KG1 (cell line): ENCODE measurements at places on chromosomes 3 and 15.

GRCh38 chr3:53111822-53112221 is 18.4 kb downstream of the RFT1 start:
- no peak for DNase-seq

DNA sequence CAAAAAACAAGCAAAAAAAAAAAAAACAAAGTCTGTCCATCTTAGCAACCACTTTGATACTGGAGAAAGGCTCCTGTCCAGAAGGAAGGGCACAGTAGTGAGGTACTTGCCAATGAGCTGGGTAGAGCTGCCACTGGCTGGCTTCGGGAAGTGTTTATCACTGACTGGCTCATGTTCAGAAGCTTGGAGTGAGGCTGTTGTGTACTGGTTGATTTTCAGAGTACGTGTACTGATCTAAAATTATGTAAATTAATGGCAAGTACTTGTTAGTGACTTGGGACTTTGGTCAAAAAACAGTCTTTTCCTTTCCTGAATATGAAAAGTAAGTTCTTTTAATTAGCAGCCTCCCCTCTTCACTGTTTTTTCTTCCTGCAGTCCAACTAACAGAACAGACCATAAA is 979 bp upstream of the ZNF621 start:
- no peak for DNase-seq

DNA sequence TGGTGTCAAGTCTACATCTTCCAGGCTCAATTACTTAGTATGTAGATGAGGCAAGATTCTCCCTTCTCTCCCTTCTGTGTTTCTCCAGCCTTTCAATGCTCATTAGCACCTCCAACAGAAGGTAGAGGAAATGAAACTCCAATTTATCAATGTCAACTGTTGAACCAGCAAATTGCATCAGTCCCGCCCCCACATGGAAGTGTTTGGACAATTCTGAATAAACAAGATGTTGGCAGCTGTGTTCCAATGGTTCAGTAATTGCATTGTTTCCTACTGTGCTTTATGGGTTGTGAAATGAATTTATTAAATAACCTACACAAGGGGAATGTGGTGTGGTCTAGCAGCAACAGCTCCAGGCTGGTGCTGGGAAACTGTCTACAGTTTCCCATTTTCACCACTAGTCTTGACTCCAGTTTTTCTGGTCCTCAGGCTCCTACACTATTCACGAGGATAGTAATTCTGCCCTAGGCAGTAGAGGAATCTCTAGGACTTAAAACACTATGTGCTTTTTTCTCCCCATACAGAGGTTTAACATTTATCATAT is 91.9 kb downstream of the MB21D2 start:
- DNase-seq: no peak

GRCh38 chr15:49827311-49827710 is 206.5 kb downstream of the DTWD1 start:
- DNase-seq: no peak

GRCh38 chr3:13535905-13536304 is 13.0 kb upstream of the FBLN2 start:
- DNase-seq: no peak

DNA sequence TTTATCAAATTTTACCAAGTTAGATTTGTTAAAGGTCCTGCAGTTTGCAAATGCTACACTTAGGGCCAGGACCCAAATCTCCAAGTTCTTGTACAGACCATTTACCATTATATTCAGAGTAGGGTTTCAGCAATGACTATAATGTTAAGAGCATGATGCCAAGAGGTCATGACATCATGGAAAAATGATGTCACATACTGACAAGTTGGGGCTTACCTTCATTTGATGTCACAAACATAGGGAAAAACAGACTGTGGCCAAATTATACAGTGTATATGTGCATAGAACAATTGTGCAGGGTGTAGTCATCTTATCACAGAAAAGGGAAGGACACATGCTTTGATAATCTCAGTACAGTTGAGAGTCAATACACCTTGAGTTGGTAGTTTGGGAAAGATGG is 10.1 kb upstream of the THRB start:
- DNase-seq: no peak

- peak; percentile 11 for DNase-seq
Observed at GRCh38 chr3:123067689-123068600, 1.1 kb downstream of the PDIA5 start.
